ENCODE measurements at places on chromosomes 4 and X.

GRCh38 chrX:18927558-18927957 lies 56.4 kb downstream of the PHKA2 start:
- DNase-seq = no peak

- DNase-seq = no peak
These were observed 111.0 kb downstream of the MID1 start for GRCh38 chrX:10509397-10509796.

- no peak for DNase-seq
These were observed 1.2 kb downstream of the ABCB7 start for GRCh38 chrX:75154871-75155270.

DNA sequence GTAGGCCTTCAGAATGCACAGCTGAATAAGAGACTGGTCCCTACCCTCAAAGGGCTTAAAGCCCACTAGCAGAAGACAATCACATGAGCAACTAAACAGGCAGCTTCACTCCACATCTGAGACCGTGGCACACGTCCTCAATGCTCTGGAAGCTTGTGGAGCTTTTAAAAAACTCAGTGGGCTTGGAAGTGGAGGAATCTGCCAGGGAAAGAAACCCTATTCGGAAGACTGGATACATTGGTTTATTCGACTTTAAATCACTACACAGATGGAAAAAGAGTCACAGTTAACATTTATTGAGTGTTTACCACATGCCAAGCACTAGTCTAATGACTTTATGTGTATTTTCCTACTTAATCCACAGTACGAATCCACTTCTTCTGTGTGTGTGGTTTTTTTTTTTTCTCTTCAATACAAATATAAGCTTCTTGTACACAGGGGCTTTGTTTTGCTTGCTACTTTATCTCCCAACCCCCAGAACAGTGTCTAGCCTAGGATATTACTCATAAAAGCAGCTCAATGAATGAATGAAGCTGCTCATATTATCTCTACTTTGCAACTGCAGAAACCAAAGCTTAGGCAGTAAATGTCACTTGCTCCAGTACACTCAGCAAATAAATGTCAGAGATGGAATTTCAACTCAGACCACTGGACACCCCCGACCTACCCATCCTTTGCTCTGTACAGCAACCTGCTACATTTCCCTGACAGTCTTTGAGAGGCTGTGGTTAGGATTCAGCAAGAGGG lies 137.7 kb downstream of the LDB2 start:
- DNase-seq = no peak

- DNase-seq = no peak
These were observed 75.7 kb downstream of the FAM47C start for GRCh38 chrX:37083880-37084279.

DNA sequence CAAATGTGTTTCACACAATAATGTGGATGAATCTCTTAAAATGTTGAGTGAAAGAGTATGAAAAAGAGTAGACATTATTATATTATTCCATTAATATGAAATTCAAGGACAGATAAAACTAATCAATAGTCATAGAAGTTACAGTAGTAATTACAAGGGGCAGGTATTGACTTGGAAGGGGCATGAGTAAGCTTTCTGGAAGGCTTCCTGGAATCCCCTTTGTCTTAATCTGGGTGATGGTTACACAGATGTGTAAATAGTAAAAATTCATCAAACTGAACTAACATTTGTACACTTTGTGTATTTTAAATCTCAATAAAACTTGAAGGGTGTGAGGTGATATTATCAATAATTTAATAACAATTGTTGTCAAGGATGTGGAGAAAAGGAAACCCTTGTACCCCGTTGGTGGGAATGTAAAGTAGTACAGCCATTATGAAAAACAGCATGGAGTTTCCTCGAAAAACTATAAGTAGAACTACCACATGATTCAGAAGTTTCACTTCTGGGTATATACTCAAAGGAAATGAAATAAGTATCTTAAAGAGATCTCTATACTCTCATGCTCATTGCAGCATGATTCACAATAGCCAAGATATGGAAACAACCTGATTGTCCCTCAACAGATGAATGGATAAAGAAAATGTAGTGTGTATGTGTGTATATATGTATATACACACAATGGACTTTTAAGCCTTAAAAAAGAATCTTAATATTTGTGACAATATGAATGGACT lies 96.9 kb upstream of the MID1IP1 start:
- DNase-seq = no peak

DNA sequence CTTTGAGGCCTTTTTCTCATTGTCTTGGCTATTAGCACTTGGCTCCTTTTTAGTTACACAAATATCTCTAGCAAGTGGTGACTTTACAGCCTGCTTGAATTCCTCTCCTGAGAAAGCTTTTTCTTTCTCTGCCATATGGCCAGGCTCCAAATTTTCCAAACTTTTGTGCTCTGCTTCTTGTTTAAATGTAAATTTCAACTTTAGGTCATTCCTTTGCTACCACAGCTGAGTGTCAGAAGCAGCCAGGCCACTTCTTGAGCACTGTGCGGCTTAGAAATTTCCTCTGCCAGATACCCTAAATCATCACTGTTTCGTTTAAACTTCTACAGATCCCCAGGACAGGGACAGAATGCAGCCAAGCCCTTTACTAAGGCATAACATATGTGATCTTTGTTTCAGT lies 222.4 kb downstream of the FBXO8 start:
- DNase-seq = no peak

GRCh38 chrX:10106806-10107205 lies 50.0 kb upstream of the CLCN4 start:
- no peak for DNase-seq

DNA sequence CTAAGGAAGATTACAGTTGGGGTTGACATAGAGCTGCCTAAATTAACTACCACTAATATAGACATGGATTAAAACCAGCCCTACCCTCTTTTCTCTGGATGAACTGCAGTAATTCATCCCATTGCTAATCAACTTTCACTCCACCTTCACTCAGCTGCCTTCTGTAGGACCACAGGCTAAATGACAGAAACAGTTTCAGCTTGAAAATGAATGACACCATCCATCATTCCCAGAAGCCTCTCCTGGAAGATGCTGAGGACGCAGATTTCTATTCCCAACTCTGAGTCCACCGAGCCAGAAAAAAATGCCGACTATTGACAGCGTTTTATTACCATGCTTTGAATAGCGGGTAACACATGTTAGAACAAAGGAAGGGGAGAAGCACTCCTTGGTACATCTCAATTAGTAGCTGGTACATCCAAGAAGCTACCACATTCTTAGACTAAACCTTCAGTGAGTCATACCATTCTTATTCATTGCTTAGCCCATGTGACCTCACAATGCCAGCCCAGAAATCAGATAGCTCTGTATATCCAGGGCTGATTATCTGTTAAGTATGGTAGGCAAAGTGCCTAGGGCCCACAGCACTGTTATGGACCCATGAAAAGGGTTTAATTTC lies 25.3 kb downstream of the DCX start:
- no peak for DNase-seq

- DNase-seq = no peak
These were observed 12.3 kb downstream of the TRIM2 start for GRCh38 chr4:153216546-153216945.

DNA sequence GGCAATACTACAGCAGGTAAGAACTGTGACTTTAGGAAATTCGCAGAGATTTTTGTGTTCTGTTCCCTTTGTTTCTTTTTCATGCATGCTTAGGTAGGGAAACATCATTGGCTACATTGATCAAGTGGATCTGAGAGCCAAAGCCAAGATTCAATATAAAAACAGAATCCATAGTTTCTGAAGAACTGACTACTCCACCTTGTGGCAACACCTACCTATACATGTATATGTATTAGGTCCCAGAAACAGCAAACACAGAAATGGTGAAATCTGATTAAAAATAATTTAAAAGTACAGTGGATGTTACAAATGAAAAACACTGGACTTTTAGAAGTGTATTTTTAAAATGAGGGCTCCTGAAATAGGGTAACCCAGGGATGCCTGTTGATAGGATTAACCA lies 322.6 kb upstream of the MAOA start:
- DNase-seq = no peak

GRCh38 chr4:180164799-180165198 lies 2078.4 kb upstream of the TENM3 start:
- no peak for DNase-seq

- no peak for DNase-seq
These were observed 13.5 kb upstream of the ASMTL start for GRCh38 chrX:1466232-1466661.

GRCh38 chr4:24768006-24768405 lies 27.4 kb upstream of the SOD3 start:
- no peak for DNase-seq

- no peak for DNase-seq
These were observed 225.4 kb downstream of the ARHGAP24 start for GRCh38 chr4:85700362-85700761.

GRCh38 chr4:8279321-8280157 lies 10.0 kb downstream of the HTRA3 start:
- no peak for DNase-seq

GRCh38 chr4:158170691-158171561 lies 1.9 kb downstream of the GASK1B start:
- no peak for DNase-seq

GRCh38 chr4:75142382-75142781 lies 209.5 kb downstream of the PARM1 start:
- DNase-seq = no peak

DNA sequence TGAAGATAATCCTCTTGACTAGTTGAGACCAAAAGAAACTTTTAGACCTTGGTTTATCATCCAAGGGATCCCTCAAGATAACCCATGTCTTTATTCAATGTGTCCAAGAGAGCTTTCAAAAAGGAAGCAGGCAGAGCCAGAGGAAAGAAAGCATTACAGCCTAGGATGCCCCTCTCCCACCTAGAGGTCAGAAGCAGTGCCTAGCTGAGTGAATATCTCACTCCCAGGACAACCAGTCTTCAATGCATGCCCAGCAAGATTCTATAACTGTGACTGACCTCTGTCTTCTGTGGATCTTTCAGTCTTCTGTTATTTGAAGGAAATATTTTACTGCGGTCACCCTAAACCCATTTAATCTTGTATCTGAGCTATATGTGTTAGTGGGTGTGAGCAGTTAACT lies 537.2 kb upstream of the CPEB2 start:
- no peak for DNase-seq

DNA sequence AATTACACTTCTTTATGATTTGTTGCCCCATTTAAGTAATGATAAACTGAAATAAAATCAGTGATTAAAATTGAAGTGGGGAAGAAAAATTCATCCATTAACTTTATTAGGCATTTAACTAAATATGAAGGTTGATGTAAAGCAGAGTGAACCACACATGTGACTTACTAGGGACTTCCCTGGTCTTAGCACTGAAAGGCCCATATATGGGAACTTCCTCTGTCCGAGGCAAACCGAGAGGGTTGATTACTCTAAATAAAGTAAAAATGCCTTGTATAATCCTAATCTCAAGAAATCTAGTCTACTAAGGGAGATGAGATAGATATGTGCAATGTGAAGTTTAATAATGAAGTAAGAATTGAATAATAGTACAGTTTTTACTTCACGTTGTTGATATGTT lies 403.9 kb upstream of the RPS6KA3 start:
- no peak for DNase-seq

- no peak for DNase-seq
These were observed 23.7 kb downstream of the ELF4 start for GRCh38 chrX:130086447-130087206.

GRCh38 chr4:107379054-107379869 lies 340.8 kb downstream of the PAPSS1 start:
- no peak for DNase-seq

DNA sequence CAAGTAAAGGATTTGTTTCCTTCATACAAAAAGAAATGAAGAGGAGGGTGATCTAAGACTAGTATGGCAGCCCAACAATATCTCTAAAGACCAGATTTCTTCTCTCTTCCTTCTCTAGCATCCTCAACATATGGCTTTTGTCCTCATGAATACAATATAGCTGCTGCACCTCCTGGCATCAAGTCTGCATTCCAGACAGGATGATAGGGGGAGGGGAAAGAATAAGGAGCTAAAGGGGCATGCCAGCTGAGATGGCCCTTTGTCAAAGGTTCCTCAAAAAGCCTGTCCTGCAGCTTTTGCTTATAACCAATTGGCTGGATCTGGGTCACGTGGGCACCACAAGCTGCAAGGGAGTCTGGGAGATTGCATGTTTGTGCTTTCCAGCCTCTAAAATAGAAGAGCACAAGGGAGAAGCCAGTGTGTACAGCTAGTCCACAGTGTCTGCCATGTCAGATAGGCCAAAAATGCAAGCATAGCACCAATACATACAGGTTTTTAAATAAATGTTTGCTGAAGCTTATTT lies 132.6 kb downstream of the BCOR start:
- no peak for DNase-seq

DNA sequence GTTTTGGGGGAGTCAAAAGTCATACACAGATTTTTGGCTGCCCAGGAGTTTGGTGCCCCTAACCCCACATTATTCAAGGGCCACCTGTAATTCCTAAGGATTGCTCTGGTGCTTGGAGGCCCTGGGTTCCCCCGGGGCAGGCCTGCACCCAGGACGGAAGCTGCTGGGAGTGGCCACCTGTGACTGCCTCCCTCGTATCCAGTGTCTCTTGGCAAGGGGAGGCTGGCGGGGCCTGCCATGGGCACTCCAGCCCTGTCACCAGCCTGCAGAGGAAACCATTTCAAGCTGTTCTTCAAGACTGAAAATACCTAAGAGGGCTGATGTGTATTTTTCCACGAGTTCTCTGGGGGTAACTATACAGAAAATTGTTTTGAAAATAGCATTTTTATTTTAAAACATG lies 24.5 kb upstream of the GPR78 start:
- no peak for DNase-seq

DNA sequence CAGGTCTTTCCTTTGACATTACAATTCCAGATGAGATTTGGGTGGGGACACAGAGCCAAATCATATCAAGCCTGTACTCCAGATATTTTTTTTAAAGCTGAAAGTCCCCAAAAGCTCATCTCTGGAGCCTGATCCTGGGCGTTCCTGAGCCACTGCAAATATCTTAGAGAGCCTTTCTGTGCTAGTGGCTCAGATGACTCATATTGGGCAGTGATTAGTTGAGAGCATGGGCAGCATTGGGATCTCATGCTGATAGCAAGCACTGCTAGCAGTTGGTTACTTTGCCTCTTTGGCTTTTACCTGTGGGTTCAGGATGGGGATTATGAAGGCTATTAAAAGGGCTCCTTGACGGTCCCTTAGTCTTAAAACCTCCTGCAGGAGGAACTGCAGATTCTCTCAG lies 51.4 kb upstream of the SCRG1 start:
- DNase-seq = no peak

DNA sequence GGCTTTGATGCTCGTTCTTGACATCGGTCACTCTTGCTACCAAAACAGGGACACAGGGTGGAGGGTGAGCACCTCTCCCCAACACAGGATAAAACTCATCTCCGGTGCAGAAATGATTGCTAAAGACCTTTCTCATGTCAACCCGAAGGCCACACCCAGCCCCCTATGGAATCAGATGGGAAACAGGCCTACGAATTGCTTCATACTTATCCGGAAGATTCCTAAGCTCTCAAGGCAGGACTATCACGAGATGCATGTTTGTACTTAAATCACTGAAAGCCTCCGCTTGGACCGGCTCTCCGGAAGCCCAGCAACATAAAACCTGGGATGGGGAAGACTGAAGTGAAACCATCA lies 74.9 kb downstream of the MTMR1 start:
- no peak for DNase-seq

GRCh38 chr4:107894138-107894603 lies 37.2 kb upstream of the CYP2U1 start:
- no peak for DNase-seq
